ENCODE measurements at places on chromosomes 13 and 19. TPM values are rescaled to one million over a fixed set of nuclear protein-coding genes. Genes with fewer than 3 reads are reported as not detected.
A peak's percentile ranks its signal among the peaks of the same experiment; 100 is the strongest.

DNA sequence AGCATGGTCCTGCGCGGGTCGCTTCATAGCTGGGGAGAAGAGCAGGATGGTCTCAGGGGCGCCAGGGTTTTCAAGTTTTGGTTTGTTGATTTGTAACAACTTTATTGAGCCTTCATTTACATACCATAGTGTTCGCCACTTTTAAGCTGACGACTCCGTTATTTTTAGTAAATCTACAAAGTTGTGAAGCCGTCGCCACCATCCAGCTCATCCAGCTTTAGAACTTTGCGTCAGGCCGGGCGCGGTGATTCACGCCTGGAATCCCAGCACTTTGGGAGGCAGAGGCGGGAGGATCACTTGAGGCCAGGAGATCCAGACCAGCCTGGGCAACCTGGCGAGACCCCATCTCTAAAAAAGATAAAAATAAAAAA is 404 bp downstream of the C19orf44 start:
- H3K4me3 ChIP-seq: peak overlapping the region; percentile 100
- peak overlapping the region; percentile 98 for H3K27ac ChIP-seq
- DNase-seq: peak; percentile 56
- H3K27me3 ChIP-seq: no peaks in the 10 kb centered on the region
- H3K36me3 ChIP-seq: peaks cover 14% of the 10 kb centered on the region

DNA sequence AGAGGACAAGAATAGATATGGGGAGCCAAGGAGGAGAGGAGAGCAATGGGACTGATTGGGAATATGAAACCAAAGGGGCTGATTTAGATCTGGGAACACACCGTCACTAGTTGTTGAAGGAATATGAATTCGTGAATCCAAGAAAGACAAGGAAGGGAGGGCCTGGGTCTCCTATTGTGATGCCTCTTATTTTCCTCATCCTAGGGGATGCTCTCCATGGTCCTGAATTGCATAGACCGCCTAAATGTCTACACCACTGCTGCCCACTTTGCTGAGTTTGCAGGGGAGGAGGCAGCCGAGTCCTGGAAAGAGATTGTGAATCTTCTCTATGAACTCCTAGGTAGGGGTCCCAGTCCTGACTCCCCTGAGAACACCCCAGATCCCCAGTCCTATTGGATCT is 21.5 kb downstream of the RYR1 start:
- peaks cover 20% of the 10 kb centered on the region for H3K27me3 ChIP-seq
- no peak overlapping the region for H3K4me3 ChIP-seq
- H3K27ac ChIP-seq: no peak overlapping the region
- H3K4me1 ChIP-seq: no peaks in the 10 kb centered on the region
- no peaks in the 10 kb centered on the region for H3K36me3 ChIP-seq

DNA sequence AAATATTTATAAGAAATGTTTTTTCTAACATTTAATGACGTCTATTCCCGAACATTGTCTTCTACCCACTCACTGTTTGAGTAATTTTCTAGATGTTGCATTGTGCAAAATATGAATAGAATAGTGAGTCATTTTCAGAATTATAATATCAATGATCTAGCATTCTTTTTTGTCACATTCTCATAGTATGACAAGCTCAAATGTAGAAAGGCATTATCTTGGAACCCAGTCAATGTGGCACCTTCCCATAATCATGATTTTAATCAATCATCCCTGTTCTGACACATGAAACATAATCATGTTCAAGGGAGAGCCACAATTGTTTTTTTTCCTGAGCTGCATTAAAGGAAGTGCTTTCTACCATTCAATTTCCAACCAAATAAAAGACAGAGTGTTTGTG is 265.8 kb downstream of the OXGR1 start:
- DNase-seq: peak; percentile 23
- H3K4me3 ChIP-seq: no peak overlapping the region
- H3K27ac ChIP-seq: peak overlapping the region; percentile 40

DNA sequence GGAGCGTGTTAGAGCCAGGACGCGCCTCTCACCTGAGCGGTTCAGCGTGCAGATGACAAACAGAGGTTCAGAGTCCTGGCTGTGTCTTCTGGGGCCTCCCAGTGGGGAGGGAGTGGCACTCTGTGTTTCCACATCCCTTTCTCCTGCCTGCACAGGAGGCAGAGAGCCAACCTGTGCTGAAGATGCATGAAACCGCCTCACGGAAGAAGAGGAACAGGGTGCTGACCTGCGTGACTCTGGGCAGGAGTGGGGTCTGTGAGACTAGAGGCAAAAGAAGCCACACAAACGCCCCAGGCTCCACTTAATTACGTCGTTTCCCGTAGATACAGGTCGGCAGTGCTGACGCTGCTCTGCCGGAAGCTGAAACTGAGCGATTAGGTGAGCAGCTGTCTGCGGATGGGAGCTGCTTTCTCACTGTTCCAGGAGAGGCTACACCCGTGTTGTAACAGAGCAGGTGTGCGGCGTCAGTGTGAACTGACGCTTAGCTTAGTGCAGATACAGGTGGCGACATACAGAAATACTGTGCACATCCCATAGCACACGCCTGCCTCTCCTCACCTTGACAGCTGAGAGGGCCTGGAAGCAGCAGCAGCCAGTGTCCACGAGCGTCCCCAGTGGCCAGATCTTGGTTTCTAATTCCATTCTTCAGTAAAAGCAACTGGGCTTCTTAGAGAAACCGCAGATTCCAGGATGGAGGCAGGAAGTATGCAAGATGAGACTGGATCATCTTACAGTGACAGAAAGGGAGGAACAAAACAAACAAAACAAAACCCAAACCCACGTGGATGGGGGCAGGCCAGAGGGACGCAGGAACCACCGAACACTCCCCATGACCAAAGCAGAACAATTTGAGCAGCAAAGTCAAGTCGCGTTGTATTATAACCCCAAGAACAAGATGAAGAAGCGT is 37.7 kb upstream of the MCF2L start:
- peak; percentile 54 for DNase-seq
- peaks cover 5% of the 10 kb centered on the region for H3K4me1 ChIP-seq
- no peak overlapping the region for H3K27ac ChIP-seq

The FAM83E gene
- total RNA-seq: 0.89 TPM

All from MCF 10A (cell line).